ENCODE measurements at places on chromosomes 6 and 20.
A peak's percentile ranks its signal among the peaks of the same experiment; 100 is the strongest.

GRCh38 chr6:95545226-95545625 lies 32.1 kb upstream of the MANEA start:
- no peak for DNase-seq

DNA sequence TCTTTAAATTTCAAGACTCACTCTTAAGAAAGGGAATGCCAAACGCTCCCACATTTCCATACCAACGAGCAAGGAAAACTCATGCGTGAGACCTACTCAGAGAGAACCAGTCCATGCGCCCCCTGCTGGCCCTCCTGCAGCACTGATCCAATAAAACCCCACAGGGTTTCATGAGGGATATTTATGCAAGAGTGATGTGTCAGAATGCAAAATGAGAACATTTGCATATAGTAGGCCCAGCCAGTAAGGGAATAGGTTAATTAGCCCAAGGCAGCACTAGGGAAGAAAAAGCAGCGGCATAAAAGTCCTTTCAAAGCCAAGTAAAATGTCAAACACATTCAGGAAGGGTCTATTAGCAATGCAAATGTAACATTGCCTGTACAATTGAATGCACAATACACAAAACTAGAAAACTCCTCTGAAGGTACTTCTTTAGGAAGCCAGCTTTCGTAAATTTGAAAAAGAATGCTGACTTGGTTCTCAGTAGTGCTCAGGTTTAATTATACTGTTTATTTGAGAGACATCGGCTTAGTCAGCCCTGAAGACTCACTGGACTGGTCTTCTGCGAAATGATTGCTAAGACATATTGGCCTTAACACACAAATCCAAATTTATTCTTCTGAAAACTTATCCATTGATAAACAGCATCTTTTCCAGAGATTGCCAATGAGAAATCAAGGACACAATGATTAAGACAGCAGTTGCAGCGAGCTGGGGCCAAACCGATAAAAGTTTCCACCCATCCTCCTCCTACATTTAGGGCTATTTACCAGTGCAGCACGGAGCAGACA lies 93.2 kb downstream of the GMPR start:
- peak; percentile 71 for DNase-seq

DNA sequence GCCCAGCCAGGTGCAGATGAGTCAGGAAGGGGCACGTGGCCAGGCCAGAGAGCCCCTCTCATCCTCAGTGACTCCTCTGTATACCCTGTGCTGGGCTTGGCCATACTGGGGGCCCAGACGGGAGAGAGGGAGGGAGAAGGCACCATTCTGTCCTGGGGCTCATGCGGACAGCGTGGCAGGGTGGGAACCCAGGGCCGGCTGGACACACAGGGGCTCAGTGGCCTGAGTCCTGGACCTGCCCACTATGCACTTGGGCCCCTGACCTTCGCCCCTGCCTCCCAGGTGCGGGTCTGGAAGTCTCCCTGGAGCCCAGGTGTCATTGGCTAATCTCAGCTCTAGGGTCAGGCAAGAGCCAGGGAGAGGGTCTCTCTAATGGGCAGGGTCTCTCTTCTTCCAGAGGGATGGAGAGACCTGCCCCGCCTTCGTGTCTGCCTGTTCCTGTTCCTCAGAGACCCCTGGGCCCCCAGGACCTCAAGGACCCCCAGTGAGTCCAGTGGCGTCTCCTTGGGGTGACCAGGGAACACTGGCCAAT lies 27.7 kb downstream of the COL20A1 start:
- DNase-seq = no peak

DNA sequence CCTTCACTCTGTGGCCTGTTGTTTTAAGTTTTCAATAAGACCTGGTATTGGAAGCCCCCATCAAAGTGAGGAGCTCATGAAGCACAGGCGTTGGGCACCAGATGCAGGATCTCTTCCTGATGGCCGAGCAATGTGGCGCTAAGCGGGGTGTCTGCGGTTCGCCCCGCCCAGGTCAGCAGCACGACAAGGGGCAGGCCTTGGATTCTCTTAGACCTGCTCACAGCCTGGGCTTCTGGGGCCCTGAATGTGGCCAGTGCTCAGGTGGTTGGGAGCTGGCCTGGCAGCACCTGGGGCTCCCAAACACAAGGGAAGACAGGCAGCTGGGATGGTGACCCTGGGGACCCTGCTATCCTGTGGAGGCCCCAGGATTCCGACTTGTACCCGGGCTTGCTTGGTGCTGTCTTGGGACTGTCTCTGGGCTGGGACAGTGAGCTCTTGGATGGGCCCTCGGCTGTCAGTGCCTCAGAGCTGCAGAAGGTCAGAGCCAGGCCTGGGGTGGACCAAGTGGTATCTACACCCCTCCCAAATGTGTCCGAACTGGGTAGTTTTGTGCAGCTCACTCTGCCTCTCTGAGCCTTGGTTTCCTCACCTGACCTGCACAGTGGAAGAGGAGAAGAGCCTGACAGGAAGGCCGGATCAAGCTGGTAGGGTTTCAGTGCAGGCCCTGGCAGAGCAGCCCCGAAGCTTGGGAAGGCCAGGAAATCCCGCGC lies 69.1 kb downstream of the PHACTR3 start:
- DNase-seq = no peak

- no peak for DNase-seq
Observed at GRCh38 chr20:17542993-17543412, 11.8 kb upstream of the BFSP1 start.

- no peak for DNase-seq
Observed at GRCh38 chr6:44505751-44506150, 118.2 kb downstream of the CDC5L start.

- DNase-seq = no peak
Observed at GRCh38 chr20:50919567-50919966, 11.7 kb downstream of the ADNP start.

DNA sequence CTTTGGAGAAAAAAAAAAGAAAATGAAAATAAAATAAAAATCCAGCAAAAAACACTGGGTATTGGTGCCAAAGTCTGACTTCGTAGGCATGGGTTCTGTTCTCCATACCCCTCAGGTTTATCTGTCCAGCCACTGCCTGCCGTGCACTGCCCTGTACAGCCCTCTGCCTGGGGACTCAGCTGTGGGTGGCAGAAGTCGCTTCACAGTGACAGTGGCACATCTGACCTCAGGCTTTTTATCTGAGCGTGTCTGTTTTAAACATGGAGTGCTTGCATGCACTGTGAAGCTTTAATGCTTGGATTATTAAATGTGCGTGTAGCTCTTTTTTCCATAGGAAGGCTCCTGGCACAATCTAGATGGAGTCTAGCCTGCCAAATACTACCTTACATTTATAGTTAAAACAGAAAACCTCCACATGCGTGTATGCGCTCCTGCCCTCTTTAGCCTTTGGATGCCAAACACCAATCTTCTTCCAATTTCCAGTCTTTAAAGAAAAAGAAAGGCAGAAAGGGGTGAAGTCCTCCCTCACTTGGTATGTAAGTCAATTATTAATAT lies 375.5 kb downstream of the UTRN start:
- DNase-seq = no peak

Measured in activated T-cell treated with anti-CD3 and anti-CD28 coated beads, Interleukin-2, amount 50 U/mL, for 48 hours (primary cell).